ENCODE measurements at places on chromosomes 12 and 14.

GRCh38 chr12:108075561-108075960, 53.5 kb upstream of the WSCD2 start:
- DNase-seq = no peak

GRCh38 chr12:52267266-52267665, 7.2 kb upstream of the KRT86 start:
- no peak for DNase-seq

DNA sequence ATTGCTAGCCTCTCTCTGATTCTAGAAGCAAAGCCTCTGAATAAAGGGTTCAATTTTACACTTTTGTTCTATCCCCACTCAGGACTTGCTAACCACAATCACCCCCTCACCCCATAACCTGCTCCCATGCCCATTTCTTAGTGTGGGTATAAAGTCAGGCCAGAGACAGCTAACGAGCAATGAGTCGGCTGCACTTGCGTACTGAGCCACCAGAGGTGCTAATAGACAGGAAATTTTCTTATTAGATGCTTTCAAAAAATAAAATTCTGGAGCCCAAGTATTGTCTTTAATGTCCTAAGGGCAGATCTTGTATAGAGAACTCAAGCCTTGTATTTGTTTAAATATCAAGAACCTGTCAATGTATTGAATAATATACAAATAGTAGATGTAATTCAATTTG, 256.9 kb downstream of the SYT1 start:
- peak; percentile 16 for DNase-seq

DNA sequence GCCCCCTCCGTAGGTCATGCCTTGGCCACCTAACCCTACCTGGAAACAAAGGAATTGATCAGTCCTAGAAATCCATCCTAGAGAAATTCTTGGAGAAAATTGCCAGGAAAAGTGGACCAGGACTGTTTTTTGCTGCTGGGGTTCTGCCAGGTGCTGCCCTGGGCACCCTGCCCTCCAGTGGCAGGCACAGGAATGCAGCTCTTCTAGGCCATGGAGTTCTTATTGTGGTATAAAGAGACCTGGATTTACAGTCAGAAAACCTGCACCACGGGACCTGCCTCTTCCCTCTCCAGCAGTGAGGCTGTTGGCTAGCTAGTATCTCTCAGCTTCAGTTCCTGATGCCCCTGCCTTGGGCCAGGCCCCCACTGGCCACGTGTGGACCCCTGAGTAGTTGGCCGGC, 59.7 kb downstream of the SLC24A4 start:
- peak; percentile 7 for DNase-seq

DNA sequence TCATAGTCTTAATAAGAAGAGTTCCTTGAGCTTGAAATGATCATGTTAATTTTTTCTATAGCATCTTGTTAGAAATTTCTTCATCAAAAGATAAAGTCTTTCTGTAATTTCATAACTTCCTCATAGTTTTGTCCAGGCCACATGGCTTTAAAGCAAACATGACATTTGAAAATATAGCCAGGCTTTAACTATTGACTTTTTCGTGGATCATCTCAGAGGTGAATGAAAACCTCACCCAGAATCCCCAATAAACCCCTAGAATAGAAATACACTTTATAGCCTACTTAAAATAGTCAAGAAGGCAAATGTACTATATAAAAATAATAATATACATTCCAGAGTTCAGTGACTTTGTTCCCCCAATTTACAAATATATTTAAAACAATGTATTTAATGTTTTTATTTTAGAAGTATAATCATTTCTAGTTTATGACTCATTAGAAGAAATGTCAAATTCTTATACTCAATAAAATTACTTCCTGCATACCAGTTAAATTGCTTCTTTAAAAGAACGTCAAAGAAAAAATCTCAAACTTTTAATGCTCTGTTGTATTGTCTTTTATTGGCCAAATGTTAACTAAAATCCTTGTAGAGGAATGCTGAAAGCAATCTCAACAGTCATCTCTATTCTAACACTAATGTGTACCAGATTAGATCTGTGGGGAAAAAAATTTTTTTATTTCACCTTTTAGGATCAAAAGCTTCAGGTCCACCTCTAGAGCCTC, 21.6 kb downstream of the EXOC5 start:
- no peak for DNase-seq
